ENCODE measurements at places on chromosomes 7 and 10.

DNA sequence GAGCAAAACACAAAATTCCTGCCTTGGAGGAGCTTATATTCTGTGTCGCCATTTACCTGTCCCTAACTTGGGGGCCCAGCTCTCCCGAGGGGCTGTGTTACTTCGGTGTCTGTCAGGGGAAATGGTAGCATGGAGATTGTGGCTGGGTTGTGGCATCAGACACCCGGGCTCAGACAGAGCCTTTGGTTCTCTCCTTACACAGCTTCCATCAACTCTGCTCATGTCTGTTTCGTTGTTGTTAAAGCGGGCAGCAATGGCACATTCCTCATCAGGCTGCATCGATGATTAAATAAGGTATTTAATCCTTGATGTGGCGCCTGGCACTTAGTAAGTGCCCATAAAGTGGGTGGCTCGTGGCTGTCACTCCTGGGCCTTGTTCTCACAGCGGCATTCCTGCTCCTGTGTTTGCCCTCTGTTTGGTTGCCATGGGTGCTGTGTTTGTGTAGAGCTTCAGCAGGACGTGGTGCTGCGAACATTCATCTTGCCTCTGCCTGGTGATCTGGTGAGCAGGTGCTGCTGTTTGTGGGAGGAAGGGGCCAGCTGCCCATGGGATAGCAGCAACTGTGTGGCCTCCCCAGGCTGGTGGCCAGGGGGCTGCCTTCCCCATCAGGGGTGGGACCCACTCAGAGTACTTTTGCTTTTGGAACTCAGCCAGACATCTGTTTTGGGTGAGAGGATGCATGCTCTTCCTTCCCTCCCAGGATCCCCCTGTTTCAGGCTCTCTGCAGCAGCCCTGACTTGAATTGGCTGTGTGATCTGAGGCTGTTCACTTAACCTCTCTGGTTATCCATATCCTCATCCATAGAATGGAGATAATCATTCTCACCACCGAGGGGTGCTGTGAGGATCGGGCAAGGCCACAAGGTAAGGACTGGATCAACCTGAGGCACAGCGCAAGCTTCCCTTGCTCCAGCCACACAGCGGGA lies 207.2 kb upstream of the SVIL start:
- DNase-seq = no peak

- no peak for DNase-seq
Measured at GRCh38 chr7:68805159-68805558, 793.1 kb upstream of the AUTS2 start.

GRCh38 chr10:79248341-79249185 lies 98.7 kb upstream of the PPIF start:
- DNase-seq = no peak

DNA sequence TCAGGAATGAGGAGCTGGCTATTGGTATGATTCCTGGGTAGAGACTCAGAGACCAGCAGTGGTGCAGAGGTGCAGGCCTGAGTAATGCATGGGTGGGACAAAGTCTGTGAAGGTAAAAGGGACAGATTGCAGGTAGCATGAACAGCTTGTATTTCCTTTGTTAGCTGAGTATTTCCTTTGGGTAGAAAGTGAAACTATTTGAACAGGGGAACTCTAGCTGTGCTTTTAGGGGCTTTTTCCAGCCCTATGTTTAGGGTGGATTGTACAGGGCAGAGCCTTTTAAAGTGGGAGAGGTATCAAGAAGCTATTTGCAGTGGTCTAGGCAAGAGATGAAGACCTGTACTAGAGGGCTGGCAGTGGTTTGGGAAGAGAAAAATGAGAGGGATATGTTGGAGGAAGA lies 739.9 kb downstream of the REEP3 start:
- DNase-seq = no peak

- DNase-seq = no peak
Measured at GRCh38 chr7:43785420-43785819, 26.9 kb downstream of the BLVRA start.

All from T-helper 22 cell (primary cell).